ENCODE measurements at places on chromosomes 4 and X.

DNA sequence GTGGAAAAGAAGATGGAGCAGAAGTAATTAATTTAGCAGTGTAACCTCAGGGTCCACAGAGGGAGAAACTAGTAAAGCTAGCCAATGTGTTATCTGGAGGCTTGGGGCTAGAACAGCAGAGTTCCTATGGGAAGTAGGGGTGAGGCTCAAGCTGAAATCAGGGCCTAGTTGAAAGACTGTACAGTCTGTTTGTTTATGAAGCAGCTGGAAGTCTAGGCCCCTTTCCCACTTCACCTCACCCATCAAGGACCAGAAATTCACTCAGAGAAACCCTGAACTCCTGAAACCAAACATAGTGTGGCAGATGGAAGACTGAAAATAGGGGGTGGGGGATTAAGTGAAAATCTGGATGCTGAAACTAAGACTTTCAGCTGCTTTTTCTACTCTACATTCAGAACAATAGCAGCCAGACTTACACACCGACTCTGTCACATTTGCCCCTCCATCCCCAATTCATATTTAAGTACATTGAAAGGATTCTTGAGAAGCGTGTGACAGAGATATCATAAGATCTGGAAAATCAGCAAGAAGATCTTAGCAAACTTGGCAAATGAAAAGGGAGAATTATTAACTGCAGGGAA, 32.6 kb upstream of the FAM241A start:
- peak; percentile 1 for DNase-seq

DNA sequence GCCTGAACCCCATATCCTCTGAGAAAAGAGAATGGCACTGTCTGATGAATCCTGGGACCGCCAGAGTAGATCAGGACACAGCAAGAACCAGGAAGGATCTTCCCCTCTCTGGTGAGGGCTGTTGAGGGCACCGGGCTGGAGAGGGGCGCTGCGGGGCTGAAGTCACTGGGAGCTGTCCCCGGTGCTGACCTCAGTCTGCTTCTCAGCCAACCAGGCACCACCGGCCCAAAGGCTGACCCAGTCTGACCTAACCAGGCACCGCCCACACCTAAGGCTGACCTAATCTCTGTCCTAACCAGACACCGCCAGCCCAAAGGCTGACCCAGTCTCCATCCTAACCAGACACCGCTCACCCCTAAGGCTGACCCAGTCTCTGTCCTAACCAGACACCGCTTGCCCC, 82.8 kb downstream of the CPZ start:
- DNase-seq, result no peak

DNA sequence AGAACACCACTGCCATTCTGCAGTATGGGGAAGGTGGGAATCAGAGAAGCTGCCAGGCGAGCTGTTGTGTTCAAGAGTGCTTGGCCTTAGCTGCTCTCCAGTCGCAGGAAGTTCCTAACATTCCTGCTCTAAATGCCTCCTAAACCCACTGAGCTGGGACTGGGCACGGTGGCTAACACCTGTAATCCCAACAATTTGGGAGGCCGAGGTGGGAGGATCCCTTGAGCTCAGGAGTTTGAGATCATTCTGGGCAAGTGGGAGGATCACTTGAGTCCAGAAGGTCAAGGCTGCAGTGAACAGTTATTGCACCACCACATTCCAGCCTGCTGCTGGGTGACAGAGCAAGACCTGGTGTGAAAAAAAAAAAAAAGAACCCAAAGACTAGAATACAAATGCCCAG, 690.3 kb upstream of the FAM241A start:
- DNase-seq, result no peak

DNA sequence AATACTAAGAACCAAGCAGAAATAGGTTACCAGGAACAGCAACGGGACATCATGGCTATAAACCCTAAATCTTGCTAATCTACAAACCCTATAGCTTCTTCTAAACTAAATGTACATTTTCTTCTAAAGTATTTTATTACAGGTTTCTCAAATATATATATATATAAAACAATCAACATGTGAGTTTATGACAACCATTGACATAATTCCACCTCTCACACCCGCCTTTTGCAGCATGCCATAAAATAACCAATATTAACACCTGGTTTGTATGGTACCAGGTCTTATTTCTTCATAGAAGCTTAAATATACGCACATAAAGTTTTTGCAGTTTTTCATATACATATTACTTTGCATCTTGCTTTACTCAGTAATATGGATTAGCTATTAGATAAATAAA, 955.3 kb upstream of the LCORL start:
- no peak for DNase-seq

GRCh38 chr4:58357947-58358346, 1247.8 kb upstream of the IGFBP7 start:
- DNase-seq, result no peak

DNA sequence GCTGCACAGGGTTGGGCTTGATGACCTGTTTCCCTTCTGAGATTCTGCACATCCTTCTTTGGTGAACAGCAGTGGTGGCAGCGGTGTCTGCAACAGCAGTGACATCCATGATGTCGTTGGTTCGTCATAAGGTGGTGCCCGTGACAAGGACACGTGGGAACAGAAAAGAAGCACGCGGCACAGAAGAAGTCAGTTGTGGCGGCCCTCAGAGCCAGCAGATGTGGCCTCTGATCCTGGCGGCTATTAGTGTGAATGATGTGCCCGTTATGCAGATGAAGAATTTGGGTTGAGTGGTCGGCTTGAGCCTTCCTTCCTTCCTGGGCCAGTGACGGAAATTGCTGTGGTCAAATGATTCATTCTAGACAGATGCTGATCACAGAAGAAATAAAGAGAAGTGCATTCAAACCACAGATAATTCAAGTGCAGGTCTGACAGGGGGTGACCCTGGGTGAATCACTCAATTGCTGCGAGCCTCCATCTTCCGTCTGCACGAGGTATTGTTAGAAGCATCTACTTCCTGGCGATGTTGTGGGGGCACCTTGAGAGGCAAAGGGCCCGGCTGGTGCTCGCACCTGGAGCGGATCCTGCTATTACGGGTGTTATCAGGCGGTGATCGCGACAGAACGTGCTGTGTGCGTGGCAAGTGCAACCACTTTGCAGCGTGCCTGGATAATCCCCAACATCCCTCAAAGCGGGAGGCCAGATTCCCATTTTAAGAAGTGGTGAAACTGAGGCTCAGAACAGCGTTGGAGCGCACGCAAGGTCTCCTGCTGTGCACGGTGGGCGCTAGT, 215.2 kb upstream of the PSAPL1 start:
- no peak for DNase-seq

- no peak for DNase-seq
Measured at GRCh38 chrX:31252133-31252532, 180.3 kb upstream of the FTHL17 start.

DNA sequence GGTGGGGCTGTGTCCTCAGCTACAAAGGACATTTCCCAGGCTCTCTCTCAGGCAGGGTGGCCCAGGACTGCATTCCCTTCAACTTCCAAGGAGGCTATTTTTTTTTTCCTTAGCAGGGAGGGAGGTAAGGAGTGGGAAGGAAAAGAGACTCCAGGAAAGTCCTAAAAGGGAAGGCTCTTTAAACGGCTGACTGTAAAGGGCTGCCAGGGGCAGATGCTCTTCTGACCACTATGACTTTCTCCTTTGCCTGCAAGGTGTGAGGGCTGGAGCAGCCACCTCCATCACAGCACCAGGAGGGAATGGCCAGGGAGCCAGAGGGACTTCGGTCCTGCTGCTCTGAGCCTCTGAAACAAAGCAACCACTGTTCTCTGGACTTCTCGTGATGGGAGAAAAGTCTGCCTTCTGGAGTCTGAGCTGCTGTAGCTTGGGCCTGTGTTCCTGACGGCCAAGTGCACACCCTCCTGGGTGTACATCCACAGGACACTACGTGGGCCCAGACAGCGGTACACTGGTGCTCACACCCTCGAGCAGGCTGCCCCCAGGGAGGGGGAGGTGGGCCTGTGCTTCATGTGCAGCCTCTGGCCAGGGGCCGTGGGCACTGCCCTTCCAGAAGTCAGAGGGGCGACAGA, 17.9 kb downstream of the NAT8L start:
- DNase-seq, result no peak

GRCh38 chr4:11430536-11430935, 1.8 kb upstream of the HS3ST1 start:
- no peak for DNase-seq

DNA sequence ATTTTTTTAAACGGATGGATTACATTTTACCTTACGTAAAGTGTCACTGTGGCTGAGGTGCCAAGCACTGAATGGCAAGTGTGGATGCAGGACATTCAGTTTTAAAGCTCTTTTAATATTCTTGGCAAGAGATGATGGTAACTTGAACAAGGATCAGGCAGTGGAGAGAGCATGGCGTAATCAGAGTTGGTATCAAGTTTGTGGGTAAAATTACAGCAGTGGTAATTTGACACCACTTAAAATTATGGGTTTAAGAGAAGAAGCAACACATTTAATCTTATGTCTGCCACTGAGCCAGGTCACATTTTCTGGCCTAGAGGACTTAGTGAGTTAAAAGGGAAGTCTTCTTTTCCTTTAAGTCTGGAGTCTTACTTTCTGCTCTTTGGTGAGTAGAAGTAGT, 100.5 kb downstream of the NAA11 start:
- DNase-seq, result no peak

DNA sequence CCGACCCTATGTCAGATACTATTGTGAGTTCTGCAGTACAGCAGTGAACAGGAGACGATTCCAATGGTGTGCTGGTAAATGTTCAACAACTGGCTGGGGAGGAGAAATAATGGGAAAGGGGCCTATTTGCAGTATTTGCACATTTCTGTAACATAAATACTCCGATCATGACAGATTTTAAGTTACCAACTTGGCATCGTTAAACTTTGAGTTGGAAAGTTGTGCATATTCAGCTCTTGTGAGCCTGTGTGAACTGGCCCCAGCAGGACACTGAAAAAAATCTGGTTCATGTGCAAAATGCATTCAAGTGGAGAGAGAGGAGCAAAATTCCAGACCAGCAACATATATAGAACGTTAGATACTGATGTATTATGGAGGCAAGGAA, 175.0 kb downstream of the MAPK10 start:
- DNase-seq, result no peak

DNA sequence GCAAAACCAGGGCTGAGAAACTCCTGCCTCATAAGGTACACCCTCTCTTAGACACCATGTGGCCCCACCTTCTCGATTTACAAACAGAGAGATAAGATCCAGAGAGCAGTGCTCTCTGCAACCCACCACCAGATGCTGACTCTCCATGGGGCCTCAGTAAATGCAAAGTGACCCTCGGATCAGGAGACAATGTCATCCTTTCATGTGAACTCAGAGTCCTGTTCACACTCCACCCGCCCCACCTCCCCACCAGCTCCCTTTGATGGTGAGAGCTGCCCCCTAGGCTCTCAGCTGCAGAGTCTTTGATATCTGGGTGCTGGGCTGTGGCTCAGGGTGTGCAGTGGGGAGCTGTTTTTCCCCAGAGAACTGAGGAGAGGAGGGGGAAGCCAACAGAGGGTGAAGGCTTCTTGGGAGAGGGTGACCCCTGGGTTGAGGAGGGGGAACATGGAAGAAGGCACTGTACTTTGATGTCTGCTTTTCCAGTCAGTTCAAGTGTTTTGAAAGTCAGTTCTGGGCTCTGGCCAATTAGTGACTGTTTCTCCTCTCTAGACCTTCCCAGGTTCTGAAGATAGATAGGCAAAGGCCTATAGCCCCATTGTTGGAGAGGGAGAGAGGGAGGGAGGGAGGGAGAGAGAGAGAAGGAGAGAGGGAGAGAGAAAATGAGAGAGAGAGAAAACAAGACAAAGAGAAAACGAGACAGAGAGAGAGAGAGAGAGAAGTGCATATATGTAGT, 88.2 kb downstream of the SCD5 start:
- no peak for DNase-seq

DNA sequence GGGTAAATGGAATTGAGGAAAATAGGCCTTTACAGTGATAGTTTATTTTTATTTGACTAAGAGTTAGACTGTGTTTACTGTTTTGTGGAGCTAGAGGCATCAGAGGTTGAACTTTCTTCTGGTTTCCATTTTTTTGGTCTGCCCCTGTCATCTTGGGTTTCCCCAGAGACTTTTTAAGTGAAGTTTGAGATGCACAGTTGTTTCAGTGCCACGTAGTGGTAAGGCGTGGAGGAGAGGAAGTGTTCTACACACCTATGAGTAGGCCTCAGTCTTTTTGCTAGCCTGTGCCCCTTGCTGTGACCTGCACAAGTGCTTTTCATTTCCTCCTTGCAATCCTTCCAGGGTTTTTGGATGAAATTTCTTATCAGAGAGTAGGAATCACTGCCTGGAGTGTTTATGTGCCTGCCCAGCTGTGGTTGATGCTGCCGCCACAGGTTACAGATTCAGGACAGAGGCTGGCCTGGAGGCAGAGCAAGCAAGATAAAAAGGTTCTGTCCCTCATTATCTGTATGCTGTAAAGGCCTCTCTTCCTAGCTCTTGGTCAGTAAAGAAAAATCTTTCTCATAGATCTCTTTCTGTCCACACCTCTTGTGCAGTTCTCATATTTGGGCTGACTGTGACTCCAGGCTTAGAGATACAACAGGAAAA, 12.5 kb upstream of the HSFX4 start:
- DNase-seq, result no peak

- no peak for DNase-seq
Measured at GRCh38 chrX:19563327-19563726, 48.0 kb upstream of the MAP3K15 start.

- no peak for DNase-seq
Measured at GRCh38 chrX:10414156-10414824, 206.1 kb downstream of the MID1 start.

DNA sequence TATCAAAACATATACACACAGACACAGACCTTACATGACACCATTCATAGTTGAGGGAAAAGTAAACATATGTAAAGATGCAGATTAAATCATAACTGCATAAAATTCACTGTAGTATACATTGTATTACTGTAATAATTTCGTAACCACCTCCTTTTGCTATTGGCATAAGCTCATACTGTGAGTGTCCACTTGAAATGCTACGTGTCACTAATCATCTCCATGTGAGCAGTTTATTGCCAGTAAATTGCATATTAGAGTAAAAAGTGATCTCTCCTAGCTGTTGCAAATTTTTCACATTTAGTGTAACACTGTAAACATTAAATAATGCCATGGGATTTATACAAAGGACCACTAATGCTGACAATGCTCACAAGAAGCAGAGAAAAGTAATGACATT, 256.7 kb upstream of the GNPDA2 start:
- no peak for DNase-seq

DNA sequence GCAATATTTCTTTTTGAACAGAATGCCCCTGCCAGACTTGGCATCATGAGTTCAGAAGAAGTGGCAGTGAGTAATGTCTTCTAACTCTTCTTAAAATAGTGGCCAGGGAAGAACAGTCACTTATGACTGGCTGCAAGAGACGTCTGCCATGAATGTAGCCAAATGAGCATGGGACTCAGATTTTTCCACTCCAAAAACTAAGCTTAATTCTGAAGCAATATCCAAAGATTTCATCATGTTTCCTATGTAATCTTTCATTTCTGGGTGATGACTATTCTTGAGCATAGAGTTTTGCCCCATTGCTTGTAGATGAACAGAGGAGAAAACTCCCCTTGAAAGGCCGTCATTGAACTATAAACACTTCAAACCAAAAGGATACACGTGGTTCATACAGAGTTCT, 11.8 kb downstream of the AMBN start:
- no peak for DNase-seq

GRCh38 chr4:41364876-41365275, 108.1 kb downstream of the UCHL1 start:
- no peak for DNase-seq
